Stimulated activated CD8-positive, alpha-beta memory T cell treated with anti-CD3 and anti-CD28 coated beads, Interleukin-15, amount 100 ng/mL, for 4 hours (primary cell): ENCODE measurements at places on chromosomes 2 and 18.

DNA sequence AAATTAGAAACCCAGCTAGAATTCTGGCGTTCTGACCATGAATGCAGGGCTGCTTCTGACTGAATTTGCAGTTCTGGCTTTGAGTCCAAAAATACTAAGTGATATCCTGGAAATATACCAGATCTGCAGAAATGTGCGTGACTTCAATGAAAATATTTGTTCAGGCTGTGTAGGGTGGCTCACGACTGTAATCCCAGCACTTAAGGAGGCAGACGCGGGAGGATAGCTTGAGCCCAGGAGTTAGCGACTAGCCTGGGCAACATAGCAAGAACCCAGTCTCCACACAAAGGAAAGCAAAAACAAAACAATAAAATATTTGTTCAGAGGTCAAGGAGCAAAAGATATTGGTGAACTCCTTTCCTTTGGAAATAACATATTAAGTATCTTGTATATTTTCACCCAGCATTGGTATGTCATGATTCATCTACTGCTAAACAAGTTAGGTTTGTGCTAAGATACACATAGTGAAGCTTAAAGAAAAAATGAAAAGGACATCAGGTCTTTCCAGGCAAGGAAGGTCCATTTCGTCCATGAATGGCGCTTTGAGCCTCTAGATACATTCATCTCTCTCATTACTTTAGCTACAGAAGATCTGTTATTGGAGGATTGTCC lies 239.2 kb downstream of the CMPK2 start:
- no peak for DNase-seq

DNA sequence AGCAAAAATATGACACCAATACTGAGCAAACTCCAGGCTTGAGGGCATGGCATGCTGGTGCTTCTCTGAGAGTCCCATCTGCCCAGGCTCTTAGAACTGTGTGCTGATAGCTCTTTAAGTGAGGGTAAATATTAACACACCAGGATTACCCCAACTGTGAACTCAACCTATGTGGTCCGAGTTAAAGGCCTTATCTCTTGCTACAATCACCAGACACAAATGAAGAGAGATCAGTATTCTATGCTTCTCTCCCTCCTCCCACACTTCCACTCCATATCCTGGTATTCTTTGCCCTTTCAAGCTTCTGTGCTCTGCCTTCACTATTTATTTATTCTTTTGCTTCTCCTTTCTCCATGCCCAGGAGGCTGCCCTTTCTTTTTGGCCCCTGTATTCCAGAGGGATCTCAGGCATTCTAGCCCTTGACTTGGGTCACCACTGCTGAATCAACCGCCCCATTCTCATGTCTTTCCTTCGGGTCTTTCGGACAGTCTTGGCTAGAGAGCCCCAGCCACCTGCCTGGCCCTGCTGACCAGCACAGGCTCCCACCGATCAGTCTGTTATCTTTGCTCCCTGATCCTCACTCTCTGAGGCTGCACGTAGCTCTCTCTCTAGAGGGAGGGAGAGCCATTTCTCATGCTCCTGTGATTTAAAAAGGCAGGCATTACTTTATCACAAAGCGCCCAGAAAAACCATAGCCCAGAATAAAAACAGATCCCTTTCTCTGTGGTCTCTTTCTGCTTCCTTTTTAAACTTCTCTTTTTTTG lies 17.2 kb upstream of the HK2 start:
- no peak for DNase-seq

DNA sequence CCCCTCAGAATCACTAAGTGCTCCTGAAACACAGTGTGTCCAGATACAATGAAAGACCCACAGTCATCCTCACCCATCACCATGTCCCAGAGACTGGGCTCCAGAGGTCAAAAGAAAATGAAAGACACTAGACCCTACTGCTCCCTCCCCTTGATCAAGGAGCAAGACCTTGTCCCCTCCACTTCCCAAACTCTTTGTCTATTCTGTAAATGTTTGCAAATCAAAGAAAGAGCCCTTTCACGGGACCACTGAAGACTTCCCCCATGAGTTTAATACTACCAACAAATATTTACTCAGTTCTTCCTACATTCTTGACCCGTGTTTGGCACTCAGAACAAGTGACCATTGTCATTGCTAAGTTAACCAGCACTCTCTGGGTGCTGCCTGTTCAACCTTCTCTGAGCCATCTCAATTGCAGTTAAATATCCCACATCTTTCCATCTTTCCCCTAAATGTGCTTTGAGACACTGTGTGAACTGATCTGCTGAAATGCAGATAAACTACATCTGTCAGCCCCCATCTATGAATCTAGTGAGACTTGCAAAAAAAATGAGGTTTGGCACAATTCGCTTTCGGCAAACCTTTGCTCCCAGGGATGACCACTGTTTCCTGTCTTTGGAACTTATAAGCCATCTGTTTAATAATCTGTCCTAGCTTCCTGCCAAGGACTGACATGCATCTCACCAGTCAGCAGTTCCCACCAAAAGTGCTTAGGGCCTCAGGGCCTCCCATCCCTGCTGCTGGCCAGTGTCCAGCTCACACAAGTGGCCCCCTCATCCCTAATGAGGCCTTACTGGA lies 170.3 kb downstream of the GFPT1 start:
- DNase-seq: no peak

GRCh38 chr18:5173646-5174045 lies 23.4 kb downstream of the AKAIN1 start:
- DNase-seq: no peak

- DNase-seq: no peak
Observed at GRCh38 chr2:8542381-8543059, 139.3 kb upstream of the ID2 start.

DNA sequence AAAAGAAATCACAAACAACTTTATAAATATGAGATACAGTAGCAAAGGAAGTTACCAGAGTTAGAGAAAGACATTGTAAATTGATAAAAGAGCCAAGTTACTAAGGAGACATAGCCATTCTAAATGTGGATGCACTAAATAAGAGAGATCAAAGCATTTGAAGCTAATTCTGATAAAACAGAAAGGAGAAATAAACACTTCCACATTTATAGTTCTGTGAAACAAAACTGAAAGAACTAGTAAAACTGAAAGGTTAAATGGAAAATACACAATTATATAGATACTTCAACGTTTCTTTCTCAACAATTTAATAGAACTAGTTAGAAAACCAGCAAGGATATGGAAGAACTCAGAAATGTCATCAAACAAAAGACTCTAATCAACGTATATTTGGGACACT lies 309.0 kb upstream of the CDH2 start:
- no peak for DNase-seq

GRCh38 chr18:42644729-42645131 lies 470.8 kb downstream of the RIT2 start:
- DNase-seq: no peak

DNA sequence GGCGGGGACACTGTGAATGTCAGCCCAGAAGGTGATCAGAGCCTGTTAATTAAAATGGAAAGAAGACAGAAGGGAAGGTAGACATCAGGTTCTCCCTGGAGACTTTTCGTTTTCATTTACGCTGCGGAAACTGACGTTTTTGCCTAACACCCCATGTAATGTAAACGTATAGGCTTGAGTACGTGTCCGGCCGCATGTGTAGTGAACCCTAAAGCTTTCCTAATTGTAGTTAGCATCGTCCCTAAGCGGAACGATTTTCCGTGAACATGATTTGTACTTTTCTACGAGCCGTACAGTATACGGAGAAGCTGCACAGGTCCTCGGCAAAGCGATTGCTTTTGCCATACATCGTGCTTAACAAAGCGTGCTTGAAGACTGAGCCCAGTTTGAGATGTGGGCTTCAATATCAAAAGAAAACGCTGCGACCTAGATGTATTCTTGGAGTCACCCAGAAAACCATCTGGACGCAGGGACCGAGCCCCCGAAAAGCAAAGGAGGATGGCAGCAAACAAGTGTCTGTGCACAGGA lies 284 bp downstream of the TIMM21 start:
- DNase-seq: no peak

GRCh38 chr2:66694087-66694860 lies 259.3 kb downstream of the MEIS1 start:
- DNase-seq: no peak

DNA sequence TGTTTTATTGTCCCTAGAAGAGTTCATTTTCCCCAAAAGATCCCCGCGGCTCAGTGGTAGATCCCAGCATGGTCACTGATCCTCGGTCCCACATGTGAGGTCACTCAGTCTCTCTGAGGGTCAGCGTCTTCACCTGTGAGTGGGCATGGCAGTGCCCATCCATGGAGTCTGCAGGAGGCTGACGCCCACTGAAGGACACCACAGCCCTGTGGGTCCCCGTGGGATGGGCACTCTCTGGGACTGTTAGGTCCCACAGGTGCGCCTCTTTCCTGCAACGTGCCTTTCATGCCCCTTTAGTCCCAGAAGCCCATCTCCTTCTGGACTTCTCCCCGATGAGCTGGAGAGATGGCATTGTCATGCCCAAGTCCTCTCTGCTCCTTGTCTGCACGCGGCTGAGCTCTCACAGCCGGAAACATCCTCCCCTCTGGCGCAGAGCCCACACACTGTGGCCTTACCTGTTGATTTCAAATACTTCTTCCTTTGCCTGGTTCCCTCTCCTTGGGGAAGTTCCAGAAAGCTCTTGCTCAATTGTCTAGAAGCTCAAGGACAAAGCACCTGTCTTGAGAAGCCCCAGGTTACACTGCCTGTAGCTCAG lies 75.9 kb downstream of the PTGR3 start:
- no peak for DNase-seq

DNA sequence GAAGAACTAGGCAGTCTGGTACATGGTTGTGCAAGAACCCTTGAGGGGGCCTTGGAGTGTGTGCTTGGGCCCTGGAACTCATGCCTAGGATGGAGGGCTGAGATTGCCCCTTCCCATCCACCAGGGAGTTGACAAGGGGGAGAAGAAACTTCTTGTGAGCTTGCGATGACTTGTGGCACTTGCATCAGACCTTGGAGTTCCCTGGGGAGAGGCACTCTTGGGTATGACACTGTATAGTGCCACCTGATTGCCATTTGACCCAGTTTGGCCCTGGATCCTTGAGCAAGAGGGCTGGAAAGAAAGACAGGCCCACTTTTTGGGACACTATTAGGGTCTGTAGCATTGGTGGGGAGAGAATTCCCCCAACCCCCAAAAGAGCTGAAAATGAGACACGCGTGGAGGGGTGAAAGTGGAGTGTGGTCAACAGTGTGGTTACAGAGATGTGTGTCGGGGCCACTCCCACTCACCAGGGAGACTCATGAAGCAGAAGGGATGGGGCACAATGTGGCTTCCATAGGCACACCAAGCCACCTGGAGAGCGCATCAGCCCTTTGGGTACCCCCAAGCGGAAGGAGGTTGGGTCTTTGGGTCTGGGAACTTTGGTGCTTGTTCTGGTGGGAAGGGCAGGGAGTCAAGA lies 101.3 kb downstream of the MSH2 start:
- no peak for DNase-seq

DNA sequence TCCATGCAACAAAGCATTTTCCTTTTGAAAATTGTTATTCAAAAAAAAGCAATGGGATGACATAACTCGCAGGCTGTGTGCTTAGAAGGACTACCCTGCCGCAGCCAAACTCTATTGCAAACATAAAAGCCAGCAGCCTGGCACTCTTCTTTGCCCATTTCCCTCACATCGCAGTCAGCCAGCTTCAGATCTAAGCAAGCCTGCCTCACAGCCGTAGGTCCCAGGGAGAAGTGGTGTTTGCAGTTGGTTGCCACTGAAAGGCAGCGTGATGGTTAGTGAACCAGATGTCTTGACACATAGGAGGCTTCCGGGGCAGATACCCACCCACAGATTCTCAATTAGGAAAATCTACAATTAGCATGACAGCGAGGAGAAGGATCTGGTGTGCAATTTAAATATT lies 655.2 kb downstream of the RNF144A start:
- no peak for DNase-seq

DNA sequence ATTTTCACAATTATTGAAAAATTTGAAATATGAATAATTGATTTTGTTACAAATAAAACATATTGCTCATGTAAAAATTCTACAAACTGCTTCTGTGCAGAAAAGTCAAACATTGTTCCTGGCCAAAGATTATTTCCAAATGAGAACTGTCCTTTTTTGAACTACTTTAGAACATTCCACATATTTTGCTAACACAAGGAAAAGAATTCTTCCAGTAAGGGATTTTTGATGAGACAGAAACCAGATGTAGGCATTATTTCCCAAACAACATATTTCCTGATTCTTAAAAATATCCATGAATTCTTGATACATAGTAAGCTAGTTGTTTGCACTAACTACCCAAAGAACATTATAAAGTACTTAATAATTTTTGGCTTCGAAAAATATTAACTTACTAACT lies 715.2 kb downstream of the CCDC85A start:
- DNase-seq: no peak

GRCh38 chr2:68839260-68839833 lies 31.9 kb downstream of the BMP10 start:
- DNase-seq: no peak
